T follicular helper cell (primary cell): ENCODE measurements at places on chromosomes 3 and 15.
A peak's percentile ranks its signal among the peaks of the same experiment; 100 is the strongest.

DNA sequence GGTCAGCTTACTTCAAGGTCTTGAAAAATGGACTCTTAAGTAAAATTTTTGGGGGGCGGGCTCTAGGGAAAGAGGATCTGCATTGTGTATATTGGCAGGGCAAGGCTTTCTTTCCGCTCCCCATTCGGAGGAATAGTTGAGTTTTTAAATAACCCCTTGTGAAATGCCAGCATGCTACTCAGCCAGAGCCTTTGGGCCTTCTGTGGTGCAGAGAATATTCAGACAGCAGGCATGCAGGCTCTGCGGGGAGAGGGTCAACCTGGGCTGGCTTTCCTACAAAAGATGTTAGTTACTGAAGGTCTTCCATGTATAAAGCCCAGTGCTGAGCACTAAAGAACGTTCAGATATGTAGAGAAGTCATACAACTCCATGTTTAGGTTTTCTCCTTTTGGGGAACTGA, 40.6 kb downstream of the ADAMTSL3 start:
- DNase-seq = no peak

- no peak for DNase-seq
These were observed 39.7 kb upstream of the VEPH1 start for GRCh38 chr3:157542711-157543500.

GRCh38 chr15:62785881-62786828, 256.4 kb upstream of the TPM1 start:
- DNase-seq = no peak

GRCh38 chr3:134649106-134649705, 1.6 kb downstream of the KY start:
- no peak for DNase-seq

GRCh38 chr3:43334976-43335375, 48.6 kb downstream of the SNRK start:
- DNase-seq = no peak

DNA sequence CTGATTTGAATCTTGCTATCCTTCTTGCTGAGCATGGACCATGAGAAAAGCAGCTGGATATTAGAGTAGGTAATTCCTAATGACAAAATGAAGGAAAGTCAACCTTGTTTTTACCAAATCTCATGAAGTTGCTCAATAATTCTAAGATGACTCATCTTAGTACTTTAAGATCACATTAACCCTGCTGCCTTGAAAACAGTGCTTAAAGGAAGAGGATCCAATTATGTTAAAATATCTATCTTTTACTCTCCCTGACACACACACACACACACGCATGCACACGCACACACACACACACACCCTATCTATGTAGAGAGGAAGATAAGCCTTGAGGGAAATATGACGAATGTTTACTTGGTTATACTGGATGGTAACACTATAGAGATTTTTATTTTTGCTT, 16.0 kb upstream of the MYO1E start:
- no peak for DNase-seq

- DNase-seq = no peak
These were observed at the start of gene PROK2 for GRCh38 chr3:71784914-71785531. Gene PROK2 (minus strand): TSS chr3:71785148. CDS start chr3:71785052, 96 bp downstream.

- DNase-seq = no peak
These were observed 10.5 kb upstream of the PIK3CB start for GRCh38 chr3:138845181-138845601.

GRCh38 chr15:29067949-29068348, 182.2 kb downstream of the APBA2 start:
- DNase-seq = no peak

- DNase-seq = no peak
These were observed 38.0 kb upstream of the CBLB start for GRCh38 chr3:105906836-105907235.

DNA sequence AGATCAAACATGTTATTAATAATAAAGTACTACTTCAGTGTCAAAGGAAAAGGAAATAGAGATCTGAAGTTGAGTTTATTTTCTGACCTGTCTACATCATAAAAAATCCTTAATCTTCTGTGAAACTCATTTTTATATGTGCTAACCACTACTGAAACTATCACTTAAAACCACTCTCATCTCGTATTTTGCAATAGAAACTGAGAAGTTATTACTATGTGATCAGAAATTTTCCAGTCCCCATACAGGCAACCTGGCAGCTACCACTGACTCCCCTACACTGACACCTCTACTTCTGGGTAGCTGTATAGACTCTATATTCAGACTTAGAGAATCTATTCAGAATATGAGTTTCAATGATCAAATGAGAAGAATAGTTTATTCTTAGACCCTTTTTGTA, 8.3 kb downstream of the HDGFL3 start:
- DNase-seq = no peak

- no peak for DNase-seq
These were observed 13.1 kb upstream of the PLA2G4D start for GRCh38 chr15:42107473-42107872.

- DNase-seq = no peak
These were observed 29.1 kb upstream of the P4HTM start for GRCh38 chr3:48960841-48961413.

GRCh38 chr15:78003539-78004008, 73.9 kb downstream of the TBC1D2B start:
- no peak for DNase-seq

DNA sequence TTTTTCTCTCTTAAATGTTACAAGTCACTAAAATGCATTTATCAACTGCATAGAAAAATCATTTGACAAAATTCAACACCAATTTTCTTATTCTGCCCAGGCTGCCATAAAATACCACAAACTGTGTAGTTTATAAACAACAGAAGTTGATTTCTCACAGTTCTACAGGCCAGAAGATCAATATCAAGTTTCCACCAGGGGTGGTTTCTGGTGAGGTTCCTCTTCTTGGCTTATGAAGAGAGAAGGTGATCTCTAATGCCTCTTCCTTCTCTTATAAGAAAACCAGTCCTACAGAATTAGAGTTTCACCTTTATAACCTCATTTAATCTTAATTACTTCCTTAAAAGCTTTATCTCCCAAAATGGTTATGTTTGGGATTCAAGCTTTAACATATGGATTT, 10.9 kb upstream of the CD200R1L start:
- no peak for DNase-seq

DNA sequence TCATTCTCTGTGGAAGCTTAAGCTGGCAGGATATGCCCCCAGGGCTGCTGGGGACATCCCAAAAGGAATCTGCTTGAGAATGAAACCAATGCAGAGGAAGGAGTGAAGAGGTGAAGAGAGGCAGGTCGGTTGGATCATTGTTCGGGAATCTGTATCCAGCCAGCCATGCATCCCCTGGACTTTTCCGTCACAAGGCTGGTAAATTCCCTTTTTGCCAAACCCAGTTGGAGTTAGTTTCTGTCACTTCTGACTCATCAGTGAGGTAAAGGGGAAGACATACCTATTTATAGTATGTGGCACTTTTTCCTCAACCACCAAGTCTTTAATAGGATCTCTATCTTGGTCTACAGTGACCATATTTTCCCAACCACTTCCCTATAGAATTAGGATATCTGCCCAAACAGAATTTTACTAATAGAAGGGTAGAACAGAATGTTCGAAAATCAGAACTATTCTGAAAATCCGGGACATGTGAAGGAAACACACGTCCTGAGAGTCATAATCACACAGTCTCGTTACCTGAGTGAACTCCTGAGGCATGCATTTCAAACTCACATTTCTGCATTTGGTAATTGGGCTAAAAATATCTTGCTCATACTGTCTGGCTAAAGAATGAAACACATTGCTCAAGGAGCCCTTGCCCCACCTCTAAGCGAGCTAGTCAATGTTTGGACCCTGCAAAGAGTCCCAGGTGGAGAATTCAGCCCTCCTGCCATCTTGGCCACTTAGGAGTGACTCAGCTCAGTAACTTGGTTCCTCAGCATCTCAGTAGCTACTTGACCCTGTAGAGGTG, 289.7 kb upstream of the ADAMTS9 start:
- DNase-seq = no peak

- DNase-seq = peak; percentile 11
These were observed 626 bp downstream of the SEC62 start for GRCh38 chr3:169966951-169967915.

DNA sequence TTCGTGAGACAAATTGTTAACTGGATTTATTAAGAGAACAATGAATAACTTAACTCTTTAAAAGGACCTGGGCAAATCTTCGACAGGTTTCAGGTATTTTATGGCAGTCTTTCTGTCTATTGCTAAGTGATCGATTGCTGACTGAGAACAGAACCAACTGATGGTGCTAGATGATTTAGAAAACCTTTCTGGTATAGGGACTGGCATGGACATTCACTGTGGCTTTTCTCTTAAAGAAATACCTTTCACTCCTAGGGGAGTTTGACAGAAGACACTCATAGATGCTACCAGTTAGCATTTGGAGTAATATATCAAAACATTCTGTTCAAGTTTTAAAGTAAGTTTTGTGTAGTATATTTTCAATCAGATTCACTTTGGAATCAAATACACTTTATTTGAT, 654 bp downstream of the PPARG start:
- no peak for DNase-seq

GRCh38 chr15:68806220-68807060, 14.3 kb downstream of the ANP32A start:
- no peak for DNase-seq

DNA sequence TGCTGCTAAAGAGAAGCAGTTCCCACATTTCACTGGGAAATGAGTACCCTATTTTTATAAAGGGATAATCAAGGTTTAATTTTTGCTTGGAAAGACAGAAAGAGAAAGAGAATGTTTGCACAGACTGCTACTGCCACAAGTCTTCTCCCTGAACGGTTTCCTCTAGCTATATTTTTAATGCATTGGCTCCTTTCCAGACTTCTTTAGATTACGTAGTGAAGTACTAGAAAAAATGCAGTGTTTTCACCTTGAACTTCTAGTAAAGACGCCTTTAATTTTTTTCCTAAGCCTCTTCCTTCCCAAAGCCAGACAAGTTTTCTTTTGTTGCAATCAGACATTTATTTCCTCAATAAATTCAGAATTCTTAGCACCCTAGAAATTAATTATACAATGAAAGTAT, 248.3 kb upstream of the CCDC54 start:
- DNase-seq = no peak

DNA sequence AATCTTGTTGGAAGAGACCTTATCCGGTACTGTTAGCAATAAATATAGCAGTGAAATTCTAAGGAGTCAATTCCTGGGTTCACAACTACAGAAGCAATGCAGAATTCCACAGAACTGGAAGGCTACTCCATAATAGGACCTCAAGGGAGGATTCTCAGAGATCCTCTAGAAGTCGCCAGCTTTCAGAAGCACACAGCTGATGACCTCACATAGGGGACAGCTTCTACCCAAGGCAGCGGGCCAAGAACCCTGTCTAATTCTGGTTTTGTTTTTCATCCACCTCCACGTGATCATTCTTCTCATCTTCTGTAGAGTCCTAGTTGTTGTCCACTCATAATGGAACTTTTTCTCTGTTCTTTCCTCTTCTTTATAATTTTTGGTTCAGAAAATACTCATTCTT, 99.4 kb downstream of the ERC2 start:
- no peak for DNase-seq

DNA sequence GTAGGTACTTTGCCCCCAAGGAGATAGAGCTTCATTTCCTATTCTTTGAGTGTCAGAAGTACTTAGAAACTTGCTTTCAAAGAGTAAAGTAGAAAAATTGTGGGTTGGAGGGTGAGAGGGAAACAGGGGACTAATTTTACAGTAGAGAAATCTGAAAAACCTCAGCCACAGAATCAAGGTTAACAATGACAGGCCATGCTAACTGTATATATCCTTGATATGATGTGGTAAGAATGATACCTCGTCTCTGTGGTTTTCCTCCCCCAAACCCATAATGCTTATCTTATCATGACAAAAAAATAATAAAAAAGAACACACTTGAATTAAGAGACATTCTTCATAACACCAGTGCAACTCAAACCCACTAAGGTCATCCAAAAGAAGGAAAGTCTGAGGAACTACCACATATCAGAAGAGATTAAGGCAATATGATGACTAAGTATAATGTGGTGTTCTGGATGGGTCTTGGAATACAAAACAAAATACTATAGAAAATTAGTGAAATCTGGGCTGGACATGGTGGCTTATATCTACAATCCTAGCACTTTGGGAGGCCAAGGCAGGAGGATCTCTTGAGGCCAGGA, 360.4 kb downstream of the ULK4 start:
- DNase-seq = no peak

DNA sequence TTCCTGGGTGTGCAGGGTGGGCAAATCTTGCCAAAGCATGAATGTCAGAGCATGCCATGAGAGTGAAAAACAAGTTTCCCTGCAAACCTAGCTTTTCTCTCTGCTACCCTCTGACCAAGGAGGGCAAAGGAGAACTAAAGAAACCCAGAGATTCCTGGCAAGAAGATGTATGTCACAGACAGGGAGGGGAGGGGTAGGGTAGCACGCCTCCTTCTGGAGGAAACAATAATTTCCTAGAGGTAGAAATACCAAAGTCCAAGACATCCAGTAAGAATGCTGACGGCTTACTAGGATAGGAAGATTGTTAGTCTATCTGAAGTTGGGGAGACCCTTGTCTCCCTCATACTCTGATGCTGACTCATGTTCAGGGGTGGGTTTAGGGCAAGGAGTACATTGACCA, 203.9 kb downstream of the NR1D2 start:
- no peak for DNase-seq

- no peak for DNase-seq
These were observed 38.0 kb downstream of the BBS4 start for GRCh38 chr15:72724028-72724427.

DNA sequence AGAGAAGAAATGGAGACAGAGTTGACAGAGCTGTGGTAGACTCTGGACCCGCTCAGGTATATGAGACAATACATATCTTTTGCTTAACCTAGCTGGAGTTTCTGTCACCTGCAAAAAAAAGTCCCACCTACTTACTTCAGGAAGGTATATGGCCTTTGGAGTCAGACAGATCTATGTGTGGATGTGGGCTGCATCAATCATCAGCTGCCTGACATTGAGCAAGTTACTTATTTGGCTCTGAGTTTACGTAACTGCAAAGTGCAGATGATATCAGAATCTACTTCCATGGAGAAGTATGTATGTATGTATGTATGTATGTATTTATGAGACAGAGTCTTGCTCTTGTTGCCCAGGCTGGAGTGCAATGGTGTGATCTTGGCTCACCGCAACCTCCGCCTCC, 124.3 kb downstream of the MYLK start:
- no peak for DNase-seq
